ENCODE measurements at places on chromosomes 7 and 10.
A peak's percentile ranks its signal among the peaks of the same experiment; 100 is the strongest.

GRCh38 chr10:98303569-98303968 is 35.6 kb upstream of the LOXL4 start:
- no peak for DNase-seq

DNA sequence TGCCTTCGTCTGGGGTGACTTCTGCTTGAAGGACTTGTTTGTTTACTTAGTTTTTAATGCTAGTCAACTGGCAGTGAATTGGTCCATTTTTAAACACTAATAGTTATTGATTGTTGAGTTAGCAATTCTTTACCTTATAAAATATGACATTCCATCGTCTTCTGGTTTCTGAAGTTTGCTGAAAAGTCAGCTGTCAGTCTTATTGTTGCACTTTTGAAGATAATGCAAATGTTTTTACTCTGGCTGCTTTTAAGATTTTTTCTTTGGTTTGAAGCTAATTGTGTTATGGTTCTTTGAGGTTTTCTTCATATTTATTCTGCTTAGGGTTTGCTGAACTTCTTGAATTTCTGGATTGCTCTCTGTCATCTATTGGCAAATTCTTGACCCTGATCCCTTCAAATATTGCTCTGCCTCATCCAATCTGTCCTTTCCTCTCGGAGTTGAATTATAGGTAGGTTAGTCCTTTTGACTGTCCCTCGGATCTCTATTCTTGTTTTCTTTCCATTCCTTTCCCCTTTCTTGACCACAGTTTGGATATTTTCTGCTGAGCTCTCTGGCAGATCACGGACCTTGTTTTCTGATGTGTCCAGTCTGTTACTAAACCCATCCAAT is 24.2 kb downstream of the MGMT start:
- no peak for DNase-seq

- DNase-seq = no peak
These were observed 40.4 kb downstream of the TAC1 start for GRCh38 chr7:97772045-97772901.

DNA sequence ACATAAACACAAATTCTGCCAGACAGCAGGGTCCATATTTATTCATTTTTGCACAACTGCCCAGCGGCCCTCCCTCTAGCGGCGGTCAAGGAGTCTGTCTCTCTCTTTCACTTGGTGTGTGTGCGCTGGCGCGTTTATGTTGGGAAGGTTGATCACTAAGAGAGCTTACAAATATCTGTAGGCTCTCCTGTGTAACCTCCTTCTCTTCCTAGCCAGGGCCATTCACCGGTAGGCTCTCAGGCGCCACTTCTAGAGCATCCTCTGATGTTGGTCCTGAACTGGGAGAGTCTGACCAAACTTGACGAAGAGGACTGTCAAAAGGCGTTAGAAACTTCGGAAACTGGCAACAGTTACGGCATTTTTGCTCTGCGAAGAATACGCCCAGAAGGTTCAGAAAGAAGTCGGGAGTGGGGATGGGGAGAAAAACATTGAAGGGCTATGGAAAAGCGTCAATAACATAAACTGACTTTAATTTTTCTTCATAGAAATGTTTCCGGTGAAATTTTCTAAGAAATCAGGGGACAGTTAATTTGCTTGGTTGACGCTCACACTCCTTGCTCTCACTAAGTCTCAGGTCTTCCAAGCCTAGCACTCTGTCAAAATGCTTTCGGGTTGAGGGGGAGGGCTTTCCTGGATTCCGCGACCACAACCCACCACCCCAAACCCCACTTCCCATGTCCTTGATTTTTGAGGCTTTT is 731.1 kb downstream of the ZWINT start:
- DNase-seq = no peak

DNA sequence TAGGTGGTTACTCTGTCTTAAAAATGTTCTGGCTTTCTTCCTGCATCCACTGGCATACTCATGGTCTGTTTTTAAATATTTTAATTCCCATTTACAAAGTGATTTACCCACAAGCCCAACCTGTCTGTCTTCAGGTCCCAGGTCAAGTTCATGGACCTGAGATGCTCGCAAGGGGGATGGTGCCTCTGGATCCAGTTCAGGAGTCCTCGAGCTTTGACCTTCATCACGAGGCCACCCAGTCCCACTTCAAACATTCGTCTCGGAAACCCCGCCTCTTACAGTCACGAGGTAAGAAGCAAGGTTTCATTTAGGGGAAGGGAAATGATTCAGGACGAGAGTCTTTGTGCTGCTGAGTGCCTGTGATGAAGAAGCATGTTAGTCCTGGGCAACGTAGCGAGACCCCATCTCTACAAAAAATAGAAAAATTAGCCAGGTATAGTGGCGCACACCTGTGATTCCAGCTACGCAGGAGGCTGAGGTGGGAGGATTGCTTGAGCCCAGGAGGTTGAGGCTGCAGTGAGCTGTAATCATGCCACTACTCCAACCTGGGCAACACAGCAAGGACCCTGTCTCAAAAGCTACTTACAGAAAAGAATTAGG is 8.7 kb downstream of the ZKSCAN1 start:
- DNase-seq = no peak

DNA sequence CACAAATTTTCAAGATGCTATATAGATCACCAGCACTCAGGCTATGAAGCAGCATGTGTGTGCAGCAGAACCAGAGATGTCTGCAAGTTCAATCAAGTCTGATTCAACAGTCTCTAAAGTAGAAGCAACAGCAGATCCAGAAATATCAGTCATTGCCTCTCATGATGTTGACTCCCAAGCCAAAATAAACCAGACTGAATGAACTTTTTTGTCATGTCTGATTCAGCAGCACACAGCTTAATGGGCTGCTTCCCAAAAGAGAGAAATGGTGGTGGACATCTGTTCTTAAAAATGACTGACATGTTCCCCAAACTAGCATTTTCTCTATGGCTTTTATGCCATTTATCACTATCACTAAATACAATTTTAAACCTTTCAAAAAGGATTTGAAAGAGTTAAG is 53.8 kb downstream of the TMEM26 start:
- DNase-seq = no peak

DNA sequence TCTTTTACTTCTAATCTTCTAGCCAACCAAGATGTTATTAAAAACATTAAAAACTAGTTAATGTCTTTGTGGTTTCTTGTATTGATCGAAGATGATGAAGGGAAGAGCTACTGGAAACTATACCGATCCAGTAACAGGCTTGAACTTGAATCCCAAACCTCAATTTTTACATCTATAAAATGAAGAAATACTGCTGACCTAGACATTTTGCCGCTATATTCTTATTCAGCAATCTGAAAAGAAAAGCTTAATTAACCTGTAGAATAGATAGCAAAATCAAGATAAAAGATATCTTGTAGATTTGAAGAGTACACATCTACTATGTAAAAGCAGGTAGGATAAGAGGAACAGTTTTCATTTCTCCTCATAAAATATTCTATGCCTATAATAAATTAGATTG is 326.1 kb upstream of the LRRN3 start:
- DNase-seq = no peak

- DNase-seq = no peak
These were observed 21.5 kb downstream of the STOX1 start for GRCh38 chr10:68848806-68849205.

DNA sequence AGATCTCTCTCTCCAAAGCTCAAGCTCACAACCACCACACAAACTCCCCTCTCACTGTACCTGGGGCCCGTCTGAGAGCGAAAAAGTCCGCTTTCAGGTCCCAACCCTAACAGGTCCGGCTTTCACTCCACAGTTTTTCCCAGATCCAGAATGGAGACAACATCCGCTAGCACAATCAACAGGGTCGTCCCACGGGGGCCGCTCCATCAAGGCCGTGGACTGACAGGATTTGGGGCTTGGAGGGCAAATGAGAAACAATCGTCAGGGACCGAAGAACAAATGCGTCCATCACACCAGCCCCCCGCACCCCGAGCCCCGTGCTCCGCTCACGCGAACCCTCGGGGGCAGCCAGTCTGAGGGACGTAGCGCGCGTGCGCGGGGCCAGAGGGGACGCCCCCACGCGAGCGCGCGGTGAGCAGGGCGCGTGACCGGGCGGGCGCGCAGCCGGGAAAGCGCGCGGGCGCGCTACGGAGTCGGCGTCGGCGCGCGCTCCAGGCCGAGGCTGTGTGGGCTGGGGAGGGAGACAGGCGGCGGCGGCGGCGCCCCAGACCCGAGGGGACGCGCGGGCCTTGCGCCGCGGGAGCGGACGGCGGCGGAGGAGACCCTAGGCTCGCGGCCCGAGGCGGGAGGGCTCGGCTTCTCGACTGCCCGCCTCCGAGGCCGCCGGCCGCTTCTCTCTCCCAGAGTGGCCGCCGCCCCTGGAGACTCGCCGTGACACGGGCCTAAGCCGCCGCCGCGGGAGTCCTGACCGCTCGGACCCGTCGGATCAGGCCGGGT is at the start of gene SLK:
Gene SLK, plus strand, starts transcription at position 470 of the 777 bp plus-strand sequence. CDS start 606 bp downstream, outside the sequence.
- DNase-seq = peak; percentile 57

DNA sequence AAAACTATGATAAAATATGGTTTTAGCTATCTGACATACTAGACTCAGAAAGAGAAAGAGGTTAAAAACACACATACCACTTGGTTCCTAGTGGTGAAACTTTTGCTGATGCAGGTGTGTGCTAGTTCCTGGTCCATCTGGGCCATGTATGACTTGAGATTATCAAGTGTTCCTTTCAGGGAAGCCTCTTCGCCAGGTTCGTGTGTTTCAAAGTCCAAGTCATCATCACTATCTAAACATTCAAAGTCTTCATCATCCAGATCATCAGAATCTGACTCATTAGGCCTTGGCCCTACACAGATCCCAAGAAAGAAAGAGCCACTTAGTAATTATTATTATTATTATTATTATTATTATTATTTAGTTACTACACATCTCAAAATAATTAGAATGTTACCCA is 26.4 kb downstream of the NUDT13 start:
- no peak for DNase-seq
